Activated effector memory CD4-positive, alpha-beta T cell treated with anti-CD3 and anti-CD28 coated beads, Interleukin-2, amount 50 U/mL, for 16 hours (primary cell): ENCODE measurements at places on chromosomes 5 and 9.
A peak's percentile ranks its signal among the peaks of the same experiment; 100 is the strongest.

- no peak for DNase-seq
These were observed 311.9 kb upstream of the PANK3 start for GRCh38 chr5:168890816-168891812.

GRCh38 chr5:170565072-170565471 is 61.3 kb downstream of the KCNIP1 start:
- DNase-seq = no peak

DNA sequence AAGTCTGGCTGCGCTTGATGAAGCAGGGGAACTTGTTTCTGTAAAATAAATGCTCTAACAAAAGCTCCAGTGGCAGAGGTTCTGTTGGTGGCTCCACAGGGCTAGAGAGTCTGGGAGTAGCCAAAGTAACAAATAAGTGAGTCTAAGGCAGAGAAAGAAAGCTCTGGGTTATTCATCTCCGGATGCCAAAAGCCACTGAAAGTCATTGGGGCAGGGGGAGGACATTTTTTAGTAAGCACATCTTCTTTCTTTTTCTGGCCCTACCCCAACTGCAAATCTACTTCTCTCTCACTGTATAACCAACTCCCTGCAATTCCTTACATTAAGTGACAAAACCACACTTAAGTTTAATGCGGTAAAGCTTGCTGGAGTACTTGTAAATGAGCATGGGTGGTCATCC is 141.6 kb downstream of the INSYN2B start:
- no peak for DNase-seq

DNA sequence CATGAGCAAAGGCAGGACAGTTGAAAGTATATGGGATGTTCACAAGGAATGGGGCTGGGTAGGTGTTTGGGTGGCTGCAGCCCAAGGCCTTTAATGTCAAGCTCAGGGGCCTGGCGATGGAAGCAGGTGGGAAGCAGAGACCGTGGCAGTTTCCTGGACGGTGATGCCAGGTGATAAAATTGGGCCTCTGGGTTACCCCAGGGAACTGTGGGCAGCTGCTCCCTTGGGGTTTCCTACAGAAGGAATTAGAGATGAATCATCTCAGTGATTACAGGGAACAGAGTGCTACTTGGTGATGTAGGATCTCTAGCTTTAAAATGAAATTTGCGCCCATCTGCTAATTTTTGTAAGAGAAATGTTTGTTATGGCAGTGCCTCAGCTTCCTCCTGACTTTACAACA is 39.2 kb downstream of the TSTD2 start:
- DNase-seq = no peak

GRCh38 chr9:72360324-72360723 is 4.7 kb downstream of the ZFAND5 start:
- no peak for DNase-seq

- DNase-seq = no peak
These were observed 147.0 kb downstream of the PSAT1 start for GRCh38 chr9:78443946-78444345.

- no peak for DNase-seq
These were observed 20.1 kb downstream of the STK10 start for GRCh38 chr5:172167895-172168294.

- peak; percentile 92 for DNase-seq
These were observed 12.8 kb upstream of the NDFIP1 start for GRCh38 chr5:142095651-142096330.

DNA sequence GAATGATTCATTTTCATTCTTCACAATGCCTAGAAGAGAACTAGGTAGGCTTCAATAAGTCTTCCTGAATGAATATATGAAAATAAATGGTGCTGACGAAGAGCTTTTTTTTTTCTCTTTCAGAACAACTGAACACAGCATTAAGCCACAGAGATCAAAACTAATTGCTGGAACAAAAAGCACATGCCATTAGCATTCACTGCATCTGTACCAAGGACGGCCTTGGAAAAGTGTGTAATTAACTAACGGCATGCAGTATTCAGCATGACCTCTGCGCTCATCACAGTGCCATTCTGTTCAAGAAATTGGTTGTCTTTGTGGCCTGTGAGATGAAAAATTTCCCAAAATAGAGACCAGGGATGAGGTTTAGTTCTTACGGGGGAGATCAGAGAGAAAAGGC is 99.3 kb downstream of the NUDT12 start:
- no peak for DNase-seq

GRCh38 chr9:113511856-113512761 is 48.6 kb downstream of the RGS3 start:
- DNase-seq = peak; percentile 90

DNA sequence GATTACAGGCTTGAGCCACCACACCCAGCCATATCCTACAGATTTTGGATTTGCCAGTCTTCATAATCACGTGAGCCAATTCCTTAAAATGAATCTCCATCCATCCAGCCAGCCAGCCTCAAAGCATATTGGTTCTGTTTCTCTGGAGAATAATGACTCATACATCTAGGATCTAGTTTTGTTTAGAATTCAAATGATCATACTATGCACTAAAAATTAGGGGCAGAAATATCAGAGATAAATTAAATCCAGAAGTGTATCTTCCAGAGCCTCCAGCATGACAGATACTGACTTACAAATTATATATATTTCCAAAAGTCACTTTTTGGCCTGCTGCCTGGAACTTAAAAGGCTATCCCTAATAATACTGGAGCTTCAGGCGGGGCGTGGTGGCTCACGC is 119.1 kb upstream of the NR5A1 start:
- no peak for DNase-seq

- no peak for DNase-seq
These were observed 14.3 kb downstream of the IL5 start for GRCh38 chr5:132528866-132529634.

DNA sequence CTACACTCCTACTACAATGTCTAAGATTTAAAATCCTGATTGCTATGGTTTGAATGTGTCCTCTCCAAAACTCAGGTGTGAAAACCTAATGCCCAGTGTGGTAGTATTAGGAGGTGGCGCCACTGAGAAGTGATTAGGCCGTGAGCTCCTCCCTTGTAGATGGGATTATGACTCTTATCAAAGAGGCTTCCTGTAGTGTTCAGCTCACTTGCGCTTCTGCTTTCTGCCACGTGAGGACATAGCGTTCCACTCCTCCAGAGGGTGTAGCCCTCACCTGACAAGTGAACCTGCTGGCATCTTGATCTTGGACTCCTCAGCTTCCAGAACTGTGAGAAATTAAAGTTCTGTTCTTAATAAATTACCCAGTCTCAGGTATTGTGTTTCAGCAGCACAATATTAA is 33.0 kb upstream of the WHRN start:
- DNase-seq = peak; percentile 66
